ENCODE measurements at places on chromosomes 5 and 9. TPM values are rescaled to one million over a fixed set of nuclear protein-coding genes. Genes with fewer than 3 reads are reported as not detected.

- DNase-seq, result no peak
Observed at GRCh38 chr5:139710319-139711066, 62.3 kb downstream of the CXXC5 start.

GRCh38 chr5:14753292-14753691 is 88.8 kb downstream of the OTULIN start:
- no peak for DNase-seq

- no peak for DNase-seq
Observed at GRCh38 chr5:116827078-116827477, 252.5 kb upstream of the SEMA6A start.

The BHMT gene
- polyA plus RNA-seq, result 225 TPM

The ECM2 gene
- 18.3 TPM for polyA plus RNA-seq

GRCh38 chr9:98942906-98943681 is 613 bp upstream of the COL15A1 start:
- no peak for DNase-seq

The SLC22A4 gene
- 4.6 TPM for polyA plus RNA-seq

DNA sequence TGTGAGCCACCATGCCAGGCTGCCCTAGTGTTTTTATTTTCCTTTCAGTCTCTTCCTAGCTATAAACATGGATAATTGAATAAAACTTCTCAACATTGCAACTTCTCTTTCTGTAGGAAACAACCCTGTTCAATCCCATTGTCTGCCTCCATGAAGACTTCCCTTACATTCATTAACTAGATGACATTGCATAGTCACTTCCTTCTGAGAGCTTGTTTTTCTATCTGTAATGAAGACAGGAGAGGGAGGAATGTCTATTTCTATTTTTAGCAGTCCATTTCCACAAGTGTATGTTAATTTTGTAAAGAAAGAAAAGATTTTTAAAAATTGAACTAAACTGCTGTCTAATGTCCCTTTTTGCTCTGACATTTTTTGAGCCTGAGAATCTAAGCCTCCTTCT is 55.6 kb upstream of the MELK start:
- DNase-seq, result no peak
